ENCODE measurements at places on chromosomes 1 and 21.

GRCh38 chr1:40377512-40377911 is 4.0 kb downstream of the SMAP2 start:
- no peak for DNase-seq

DNA sequence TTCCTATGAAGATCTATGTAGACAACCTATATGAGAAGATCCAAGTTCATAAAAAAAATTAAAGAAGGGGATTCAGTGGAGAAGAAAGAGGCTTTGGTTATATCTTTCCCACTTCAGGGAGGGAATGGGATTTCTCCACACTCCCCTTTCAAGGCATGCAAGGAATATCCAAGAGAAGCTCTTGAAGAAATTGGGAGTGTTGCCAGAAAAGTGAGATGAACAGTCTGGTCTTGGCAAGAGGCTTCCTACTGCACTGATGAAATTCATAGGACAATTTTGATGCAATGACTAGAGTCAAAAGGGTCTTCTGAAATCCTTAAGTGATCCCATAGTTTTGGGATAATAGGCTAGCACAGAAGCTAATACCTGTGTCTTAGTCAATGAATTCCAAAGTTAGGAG is 153.0 kb downstream of the KCTD3 start:
- DNase-seq, result no peak

DNA sequence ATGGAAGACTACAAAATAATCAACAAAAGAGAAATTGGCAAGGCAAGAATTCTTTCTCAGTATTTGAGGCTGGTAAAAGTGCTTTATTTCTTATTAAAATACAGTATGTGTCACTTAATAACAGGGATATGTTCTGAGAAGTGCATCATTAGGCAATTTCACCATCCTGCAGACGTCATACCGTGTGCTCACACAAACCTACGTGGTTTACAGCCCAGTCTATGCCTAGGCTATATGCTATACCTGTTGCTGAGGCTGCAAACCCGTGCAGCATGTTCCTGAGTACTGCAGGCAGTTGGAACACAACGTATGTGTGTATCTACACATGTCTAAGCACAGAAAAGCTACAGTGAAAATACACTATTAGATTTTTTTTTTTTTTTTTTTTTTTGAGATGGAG is 2.7 kb upstream of the CCDC27 start:
- no peak for DNase-seq

DNA sequence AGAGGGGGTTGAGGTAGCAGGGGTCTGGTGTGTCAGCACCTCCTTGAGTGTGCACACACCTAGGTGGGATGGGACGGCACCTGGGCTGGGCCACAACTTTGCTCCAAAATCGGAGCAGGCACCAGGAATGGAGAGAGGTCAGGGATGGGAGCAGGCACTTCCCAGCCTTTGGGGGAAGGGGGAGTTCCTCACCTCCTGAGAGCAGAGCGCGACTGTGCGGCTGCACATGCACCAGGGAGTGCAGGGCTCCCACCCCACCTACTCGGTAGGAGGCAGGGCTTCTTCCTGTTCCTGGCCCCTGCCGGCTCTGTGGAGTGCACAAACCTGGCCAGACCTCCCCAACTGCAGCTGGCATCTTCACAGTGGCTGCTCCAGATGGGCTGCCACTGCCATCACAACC is 399.3 kb downstream of the NCAM2 start:
- DNase-seq, result no peak

DNA sequence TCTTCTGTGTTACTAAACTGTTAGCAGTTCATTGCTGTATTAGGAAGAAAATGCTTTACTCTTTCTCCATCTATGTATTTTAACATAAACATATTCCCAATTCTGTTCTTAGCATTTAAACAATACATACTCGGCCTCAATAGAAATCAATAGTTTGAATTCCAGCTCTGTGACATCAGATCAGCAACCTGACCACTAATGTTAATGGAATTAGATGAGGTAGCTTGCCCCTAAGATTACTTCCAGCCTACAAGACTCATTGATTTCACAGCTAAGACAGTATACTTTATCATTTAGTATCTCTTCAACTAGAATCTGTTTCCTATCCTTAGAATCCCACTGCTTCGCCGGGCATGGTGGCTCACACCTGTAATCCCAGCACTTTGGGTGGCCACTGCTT is 38.9 kb downstream of the EPRS1 start:
- DNase-seq, result no peak

DNA sequence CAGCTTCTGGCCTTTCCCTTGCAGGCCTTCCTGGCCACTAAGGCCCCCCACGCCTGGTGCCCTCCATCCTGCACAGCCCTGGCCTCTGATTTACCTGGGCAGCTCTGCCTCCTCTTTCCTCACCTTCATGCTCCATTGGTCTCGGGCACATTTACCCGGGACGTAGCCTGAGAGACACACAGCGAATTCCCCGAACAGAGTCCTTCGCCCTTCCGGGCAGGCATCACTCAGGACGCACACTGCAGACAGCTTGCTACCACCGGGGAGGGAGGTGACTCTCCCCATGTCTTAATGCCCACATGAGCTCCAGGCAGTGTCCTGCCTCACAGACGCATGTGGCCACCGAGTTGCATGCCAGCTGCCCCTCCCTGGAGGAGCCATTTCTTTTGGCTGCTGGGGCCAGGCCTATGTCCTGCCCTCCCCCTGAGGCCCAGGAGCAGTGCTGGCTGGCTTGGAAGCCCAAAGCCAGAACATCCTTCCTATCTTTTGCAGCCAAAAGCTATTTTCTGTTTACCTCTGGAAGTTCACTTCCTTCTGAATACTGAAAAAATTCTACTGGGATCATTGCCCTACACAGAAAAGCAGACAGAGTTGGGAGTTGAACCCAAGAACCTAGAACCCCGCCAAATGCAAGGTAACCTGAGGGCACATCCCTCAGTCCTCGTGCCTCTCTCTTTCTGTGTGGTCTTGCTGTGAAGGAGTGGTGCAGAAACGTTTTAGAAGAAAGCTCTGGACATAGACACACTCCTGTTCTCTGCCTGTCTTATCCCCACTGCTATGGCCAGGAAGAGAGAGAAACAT is 209.5 kb downstream of the TOMM20 start:
- no peak for DNase-seq

- no peak for DNase-seq
Measured at GRCh38 chr1:8201331-8201861, 116.5 kb upstream of the SLC45A1 start.

DNA sequence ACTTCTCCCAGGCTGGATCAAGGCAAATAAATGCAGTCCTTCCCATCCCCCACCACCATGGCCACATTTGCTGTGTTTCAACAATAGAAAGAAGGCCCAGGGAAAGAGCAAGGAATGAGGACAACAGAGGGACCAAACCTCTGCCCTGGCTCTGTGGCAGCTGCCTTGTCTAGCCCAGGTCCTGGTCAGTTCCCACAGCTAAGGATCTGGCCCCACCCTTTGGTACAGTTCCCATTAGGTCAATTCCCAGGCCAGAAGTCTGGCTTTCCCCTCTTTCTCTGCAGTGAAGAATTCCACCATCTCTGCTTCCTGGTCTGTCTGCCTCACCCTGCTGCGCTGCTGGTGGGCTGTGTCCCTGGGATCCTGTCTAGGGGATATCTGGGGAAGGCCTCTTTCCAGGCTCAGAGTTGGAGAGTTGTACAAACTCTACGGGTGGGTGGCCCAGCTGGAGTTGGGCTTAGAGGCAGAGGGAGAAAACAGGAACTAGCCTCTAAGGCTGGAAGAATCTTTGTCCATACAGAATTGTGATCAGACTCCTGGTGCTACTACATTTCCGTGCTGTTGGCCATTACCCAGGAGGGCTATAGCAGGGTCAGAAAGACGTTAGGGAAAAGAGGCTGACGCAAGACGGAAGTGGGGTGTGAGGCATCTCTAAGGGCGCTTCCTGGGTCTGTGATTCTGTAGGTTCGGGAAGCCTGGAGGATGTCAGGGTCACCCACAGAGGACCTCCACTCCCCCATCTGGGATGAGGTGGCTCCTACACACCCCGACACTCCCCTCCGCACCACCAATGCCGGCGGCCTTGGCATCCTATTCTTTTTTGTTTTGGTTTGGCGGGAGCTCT is 953 bp upstream of the NDUFS2 start:
- no peak for DNase-seq

DNA sequence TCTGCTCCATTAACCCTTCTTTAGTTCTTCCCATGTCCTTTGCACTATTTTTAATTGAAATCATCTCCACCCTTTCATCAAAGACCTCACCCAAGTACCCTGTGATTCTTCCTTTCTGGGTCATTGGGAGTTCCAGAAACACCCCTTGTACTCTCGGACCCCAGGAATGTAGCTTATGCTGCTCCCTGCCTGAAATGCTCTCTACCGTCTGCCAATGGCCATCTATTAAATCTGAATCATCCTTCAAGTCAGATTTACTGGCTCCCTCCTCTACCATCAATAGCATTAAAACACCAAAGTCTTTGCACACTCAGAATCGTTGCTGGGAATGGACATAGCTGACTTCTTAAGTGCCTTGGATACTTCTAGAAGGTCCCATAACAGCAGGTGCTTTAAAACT is 73.2 kb upstream of the GADD45A start:
- DNase-seq, result no peak

DNA sequence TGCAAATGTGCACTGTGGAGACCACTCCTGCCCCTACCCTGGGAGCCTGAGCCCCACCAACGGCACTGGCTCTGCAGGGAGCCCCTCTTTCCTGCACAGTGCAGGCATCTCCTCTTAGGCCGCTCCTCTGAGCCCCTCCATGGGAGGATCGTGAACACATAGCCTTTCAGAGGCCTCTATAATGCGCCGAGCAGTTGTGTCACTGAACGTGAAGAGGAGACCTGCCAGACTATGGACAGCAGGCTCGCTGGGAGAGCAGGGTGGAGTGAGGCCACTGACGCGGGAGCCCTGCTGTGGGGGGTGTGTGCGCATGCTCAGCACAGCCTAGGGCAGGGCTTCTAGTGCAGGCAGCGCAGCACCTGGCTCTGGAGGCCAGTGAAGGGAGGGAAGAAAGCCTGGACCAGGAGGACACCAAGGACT is 151.3 kb upstream of the COL6A1 start:
- no peak for DNase-seq

DNA sequence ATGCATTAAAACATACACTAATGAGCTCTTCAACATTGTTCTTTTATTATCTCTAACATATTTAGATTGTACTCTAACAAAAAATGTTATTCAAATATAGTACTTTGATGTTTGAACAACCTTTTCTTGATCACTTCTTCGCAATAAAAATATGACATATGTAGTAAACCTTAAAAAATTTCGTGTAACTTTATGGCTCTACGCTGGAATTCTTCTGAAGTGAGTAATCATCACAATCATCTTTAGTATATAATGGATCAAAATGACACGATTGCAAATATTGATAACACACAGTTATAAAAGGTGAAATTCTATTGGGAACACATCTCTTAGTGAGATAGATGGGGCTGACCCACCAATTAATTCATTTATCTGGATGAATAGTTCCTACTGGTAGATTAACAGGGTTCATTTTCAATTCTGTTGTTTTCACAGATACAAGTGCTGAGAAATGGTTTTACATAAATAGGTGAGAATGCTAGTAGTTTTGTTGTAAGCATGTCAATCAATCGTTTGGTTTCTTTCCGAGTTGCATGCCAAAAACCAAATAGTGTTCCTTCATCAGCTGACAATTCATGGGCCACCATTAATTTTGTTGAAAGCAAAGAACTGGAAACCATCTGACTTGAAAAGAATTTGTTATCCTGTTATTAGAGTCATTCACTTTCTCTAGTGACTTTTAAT is 1.5 kb upstream of the ZMPSTE24 start:
- DNase-seq, result no peak

GRCh38 chr1:79550402-79550801 is 543.9 kb upstream of the ADGRL4 start:
- DNase-seq, result no peak

DNA sequence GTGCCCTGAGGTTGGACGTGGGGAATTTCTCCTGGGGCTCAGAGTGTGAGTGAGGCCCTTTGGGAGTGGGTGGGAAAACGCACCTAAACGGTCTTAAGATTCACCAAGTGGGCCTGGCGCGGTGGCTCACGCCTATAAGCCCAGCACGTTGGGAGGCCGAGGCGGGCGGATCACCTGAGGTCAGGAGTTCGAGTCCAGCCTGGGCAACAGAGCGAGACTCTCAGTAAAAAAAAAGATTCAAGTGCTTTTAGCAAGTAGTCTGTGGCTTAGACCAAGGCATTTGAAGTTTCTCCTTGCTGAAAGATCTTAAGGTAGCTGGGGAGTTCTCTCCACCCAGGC is 1.4 kb downstream of the RPS8 start:
- no peak for DNase-seq

GRCh38 chr1:55928576-55928975 is 650.8 kb downstream of the PLPP3 start:
- no peak for DNase-seq

- no peak for DNase-seq
Measured at GRCh38 chr1:194069168-194069830, 882.9 kb upstream of the B3GALT2 start.

DNA sequence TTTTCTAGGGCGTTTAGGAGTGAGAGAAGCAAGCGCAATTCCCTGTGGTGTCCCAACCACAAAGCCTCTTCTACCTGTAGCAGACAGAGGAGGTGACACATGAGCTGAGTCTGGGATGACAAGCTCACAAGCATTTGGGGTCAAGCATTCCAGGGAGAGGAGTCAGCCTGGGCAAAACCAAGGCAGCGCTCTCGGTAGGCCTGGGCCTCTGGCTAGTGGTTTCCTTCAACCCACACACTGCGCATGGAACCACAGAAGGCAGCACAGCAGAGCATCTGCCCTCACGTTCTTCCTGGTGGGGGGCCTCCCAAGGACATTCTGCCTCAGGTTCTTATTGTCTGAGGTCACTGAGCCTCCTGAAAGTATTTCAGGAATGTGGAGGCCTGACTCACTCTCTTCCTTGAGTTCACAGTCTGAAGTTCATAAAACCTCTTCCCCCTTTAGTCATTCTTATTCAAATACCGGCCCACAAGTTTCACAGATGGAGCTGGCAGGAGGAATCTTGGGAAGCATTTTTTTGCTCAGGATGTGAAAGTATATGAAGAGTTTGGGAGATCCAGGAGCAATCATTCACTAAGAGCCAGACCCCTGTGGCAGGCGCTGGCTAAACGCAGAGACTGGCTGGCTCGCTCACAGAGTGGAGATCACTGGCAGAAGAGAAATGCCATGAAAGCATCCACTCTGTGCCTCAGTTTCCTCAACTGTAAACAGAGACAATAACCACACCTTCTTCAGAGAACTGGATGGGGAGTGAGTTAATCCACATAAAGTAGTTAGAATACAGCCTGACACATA is 26.8 kb downstream of the CCN1 start:
- no peak for DNase-seq

- no peak for DNase-seq
Measured at GRCh38 chr1:90731382-90732050, 14.4 kb upstream of the BARHL2 start.

DNA sequence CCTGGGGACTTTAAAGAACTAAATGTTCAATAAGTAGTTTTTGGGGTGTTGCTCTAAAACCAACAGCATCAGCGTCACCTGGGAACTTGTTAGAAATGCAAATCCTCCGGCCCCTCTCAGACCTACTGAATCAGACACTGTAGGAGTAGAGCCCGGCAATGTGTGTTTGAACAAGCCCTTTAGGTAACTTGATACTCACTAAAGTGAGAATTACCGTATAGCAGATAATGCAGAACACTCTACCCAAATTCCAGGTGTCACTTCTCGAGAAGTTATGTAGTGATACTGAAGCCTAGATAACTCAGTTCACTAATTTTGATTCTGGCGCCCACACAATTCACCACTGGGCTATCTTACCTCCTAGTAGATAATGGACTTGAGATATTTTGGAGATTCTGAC is 3.7 kb upstream of the DPT start:
- DNase-seq, result no peak

All from stimulated activated CD4-positive, alpha-beta T cell treated with anti-CD3 and anti-CD28 coated beads, TNF-alpha, amount 100 ng/mL, for 24 hours (primary cell).